ENCODE measurements at places on chromosomes 4 and X.

DNA sequence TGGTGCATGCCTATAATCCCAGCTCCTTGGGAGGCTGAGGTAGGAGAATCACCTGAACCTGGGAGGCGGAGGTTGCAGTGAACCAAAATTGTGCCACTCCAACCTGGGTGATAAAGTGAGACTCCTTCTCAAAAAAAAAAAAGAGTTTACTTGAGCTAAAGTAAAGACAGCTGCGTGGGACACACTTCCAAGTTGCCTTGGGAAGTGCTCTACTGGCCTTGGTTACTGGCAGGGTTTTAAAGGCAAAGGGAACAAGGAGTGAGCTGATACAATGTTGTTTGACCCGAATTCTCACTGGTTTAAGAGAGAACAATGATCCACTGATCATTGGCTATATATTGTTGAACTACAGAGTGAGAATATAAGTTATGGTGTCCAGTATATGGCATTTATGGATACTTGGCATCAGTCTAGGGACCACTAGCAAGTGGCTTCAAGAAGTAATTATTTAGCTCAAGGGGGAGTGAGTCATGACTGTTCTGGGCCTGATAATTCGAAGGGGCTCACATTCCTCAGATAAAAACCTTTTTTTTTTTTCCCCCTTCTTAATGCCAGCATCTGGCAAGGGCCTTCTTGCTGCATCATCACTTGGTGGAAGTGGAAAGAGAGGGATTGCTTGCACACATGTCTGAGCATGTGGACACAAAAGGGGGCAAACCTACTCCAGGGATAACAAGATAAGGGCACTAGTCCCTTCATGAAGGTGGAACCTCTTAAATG is 32.3 kb downstream of the GRK4 start:
- DNase-seq: no peak

DNA sequence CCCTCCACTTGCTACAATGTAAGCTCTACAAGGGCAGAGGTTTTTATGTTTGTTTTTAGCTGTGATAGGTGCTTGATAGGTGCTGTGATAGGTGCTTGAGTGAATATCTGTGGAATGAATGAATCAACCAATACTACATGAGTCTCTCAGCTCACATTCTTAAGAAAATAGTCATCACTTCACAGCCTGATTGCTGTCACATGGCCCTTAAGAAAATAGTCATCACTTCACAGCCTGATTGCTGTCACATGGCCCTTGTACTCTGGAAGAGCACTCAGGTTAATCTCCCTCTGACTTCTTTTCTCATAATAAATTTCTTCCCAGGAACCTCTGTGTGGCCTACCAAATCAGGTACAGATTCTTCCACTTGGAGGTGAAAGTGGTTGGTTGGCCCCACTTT is 335.2 kb downstream of the TENM3 start:
- no peak for DNase-seq

- DNase-seq: no peak
Observed at GRCh38 chr4:129570326-129570725, 474.4 kb downstream of the C4orf33 start.

- DNase-seq: no peak
Observed at GRCh38 chr4:182015893-182016292, 227.3 kb upstream of the TENM3 start.

DNA sequence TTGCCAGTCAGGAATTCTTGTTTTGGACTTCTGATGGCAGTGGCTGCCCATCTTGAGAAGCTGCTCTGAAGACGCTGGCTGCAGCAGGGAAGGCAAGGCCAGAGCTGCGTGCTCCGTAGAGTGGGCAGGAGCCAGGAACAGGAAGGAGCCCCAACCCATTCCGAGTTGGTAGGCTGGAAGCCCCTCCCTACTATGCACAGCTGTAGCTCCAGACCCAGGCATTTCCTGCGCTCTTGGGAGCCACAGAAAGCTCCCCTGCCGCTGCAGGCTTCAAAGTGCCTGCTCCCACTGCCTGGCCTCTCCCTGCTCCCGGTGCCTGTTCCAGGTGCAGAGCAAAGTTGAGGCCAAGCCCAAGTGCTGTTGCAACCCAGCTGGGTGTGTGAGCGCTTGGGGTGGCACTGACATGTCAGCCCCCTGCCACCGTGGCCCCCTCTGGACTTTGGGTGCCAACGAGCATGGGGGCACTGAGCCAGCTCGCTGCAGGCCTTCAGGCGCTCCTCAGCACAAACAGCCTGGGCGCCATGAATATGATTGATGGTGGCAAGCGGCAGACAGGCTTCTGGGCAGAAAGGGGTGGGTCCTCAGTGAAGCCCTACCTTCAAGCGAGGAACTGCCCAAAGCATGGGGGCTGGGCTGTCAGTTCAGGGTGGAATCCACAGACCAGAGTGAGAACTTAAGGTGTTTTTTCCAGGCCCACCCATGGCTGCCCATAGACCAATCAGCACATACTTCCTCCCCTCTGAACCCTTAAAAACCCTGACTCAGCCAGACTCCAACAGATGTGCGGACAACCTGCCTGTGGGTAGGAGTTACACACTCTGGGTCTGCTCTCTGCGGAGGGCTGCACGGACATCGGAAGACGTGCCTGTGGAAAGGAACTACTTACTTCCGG is 677.2 kb upstream of the INTU start:
- no peak for DNase-seq

- DNase-seq: no peak
Observed at GRCh38 chr4:153261914-153262313, 57.7 kb downstream of the TRIM2 start.

DNA sequence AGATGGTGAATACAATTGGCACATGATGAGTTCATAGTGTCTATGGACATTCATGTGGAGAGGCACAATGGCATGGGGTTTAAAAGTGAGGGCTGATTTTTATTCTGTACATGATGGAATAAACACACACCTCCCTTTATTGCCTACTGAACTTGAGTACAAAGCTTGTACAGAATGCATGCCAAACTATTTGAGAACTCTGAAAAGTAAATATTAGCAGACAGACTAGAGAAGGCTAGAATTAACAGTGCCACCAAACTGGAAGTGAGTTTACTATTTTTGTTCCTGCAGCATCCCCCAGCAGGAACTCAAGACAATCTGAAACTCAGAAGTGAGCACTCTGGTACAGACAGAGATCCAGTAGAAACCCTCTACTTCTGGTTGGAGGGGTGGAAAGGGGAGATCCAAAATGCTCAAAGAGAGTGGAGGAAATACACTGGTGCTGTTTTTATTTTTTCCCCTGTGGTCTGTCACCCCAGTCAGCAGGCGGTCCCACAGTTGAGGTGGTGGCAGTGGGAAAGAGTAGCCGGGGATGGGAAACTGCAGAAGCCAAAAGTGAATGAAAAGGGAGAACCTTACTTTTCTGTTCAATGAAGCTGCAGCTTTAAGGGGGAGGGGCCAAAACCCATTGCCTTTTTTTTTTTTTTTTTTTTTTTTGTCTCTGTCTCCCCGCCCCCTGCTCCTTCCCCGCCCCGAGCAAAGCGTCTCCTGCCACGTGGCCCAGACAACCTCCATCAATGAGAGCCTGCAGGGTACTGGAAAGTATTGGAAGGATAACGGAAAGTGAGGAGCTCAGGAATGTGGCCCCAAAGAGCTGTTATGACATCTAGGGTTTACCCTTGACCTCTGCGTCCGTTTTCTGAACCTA is 20.5 kb downstream of the AKAP4 start:
- no peak for DNase-seq

DNA sequence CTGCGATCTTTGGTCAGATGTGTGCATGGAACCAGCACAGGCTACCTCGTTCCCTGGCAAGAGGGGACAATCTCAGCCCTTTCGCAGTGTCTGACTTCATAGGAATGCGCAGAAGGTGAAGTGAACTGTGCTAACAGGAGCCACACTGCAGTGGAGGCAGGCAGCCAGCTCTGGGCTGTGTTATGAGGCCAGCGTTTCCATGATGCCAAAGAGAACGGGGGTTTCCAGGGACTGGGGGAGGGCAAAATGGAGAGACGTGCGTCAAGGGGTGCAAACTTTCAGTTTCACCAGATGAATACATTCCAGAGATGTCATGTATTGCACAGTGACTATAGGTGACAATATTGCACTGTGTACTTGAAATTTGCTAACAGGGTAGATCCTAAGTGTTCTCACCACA is 30.4 kb downstream of the CLDN34 start:
- no peak for DNase-seq

Data from NCI-H2081 (cell line).